ENCODE measurements at places on chromosomes 12 and 14.

DNA sequence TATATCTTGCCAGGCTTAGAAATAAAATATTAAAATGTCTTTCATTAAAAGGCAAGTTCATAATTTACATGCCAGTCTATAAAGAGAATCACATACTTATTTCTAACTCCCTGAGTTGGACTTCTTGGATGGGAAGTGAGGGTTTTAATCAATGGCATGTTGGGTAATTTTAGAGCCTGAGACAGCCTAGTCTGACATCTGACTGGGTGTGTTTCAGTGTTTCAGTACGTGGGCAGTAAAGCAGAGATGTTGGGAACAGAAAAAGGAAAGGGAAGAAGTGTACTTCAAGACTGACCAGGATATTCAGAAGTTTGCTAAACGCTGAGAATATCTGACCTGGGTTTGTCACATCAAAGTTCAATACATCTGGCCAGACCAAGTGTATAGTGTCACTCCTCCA lies 171.8 kb downstream of the BTG1 start:
- DNase-seq: no peak

DNA sequence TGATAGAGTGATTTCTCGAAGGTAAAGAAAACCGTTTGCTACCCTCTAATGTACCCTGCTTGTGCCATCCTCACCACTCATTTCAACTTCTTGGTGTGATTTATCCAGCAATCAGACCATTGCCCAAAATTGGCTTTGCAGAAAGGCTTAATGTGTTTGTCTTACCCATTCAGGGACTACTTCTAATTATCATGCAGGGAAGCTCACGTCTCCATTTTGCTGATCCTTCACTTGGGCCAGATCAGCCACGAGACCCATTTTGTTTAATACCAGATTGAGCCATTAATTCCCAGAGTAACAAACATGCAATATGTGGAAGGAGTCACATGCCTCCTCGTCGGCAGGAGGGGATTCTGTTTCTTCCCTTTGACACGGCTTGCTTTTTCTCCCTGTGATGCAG lies 51.1 kb upstream of the CRY1 start:
- DNase-seq: no peak

DNA sequence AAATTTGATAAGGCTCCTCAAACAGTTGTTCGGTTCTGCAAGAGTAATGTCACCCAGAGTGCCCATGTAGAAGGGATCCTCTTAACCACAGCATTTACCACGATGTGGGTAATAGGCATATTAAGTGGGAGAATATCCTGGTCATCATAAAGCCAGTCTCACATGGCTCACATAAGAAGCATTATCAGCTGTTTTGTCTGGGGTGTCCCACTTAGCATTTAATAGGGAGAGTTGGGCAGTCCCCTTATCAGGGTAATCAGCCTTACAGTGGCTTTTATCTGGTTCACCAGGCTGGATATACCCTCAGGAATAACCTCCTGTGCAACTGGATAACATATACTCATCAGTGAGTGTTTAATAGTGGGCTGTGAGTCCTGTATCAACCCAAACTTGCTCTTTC lies 12.9 kb upstream of the TMEM263 start:
- DNase-seq: no peak

DNA sequence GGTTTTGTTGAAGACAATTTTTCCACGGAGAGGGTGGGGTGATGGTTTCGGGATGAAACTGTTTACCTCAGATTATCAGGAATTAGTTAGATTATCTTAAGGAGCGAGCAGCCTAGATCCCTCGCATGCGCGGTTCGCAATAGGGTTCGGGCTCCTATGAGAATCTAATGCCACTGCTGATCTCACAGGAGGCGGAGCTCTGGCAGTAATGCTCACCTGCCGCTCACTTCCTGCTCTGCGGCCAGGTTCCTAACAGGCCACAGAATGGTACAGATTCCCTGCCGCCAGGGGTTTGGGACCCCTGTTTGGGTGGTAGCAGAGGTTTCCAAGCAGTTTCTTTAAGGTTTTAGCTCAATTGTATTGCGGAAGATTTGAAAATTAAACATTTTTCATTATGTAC lies 439.8 kb upstream of the OR4E1 start:
- DNase-seq: no peak

DNA sequence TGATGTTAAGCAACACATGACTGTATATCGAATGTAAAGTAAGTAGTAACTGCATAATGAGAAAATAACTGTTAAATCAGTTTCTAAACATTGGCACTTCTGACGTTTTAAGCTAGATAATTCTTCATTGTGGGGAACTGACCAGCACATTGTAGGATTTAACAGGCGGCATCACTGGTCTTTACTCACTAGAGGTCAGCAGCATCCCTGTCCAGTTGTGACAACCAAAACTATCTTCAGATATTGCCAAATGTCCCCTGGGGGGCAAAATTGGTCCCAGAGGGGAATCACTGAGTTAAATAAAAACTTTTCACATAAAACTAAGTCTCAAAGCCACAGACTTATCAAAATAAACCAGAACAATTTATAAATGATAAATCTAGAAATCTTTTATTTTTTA lies 65.3 kb downstream of the BLTP3B start:
- no peak for DNase-seq

DNA sequence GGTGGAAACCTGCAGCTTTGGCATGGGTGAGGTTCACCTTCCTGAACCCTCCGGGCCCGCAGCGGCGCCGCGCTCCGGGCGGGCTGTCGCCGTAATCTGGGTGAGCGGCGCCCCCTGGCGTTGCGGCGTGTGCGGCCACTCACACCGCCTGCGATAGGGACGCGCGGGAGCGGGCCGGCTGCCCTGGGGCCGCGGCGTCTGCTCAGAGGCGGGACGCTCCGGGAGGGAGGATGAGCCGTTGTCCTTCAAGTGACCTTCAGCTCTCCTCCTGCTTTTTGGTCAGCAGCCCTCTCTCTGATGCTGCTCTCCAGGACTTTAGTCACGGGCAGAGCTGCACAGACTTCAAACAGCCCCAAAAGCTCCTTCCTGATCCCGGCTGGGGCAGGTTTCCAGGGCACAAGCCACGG lies 211.7 kb upstream of the FKBP4 start:
- peak; percentile 84 for DNase-seq

DNA sequence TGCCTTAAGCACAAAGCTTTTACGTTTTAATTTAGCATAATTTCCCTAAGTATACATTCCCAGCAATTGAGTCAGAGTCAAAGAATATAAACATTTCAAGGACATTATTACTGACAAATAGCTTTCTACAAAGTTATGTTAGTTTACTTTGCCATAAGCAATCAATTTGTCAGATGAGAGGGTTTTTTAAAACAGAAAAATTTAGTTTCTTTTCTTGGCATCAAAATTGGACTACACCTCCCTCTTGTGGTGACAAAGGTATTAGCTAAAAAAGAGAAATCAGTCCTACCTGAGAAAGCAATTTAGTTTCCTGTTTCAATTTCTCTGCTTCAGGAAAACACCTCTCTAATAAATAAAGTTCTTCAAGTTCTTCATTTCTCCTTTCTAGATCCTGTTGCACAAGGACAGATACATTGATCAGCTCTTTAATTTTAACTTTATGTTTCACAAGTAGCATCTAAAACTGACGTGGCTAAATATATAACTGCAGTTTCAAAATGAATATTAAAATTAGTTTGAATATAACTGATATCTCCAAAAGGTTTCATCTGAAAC lies 39.9 kb downstream of the DNAI7 start:
- DNase-seq: no peak

DNA sequence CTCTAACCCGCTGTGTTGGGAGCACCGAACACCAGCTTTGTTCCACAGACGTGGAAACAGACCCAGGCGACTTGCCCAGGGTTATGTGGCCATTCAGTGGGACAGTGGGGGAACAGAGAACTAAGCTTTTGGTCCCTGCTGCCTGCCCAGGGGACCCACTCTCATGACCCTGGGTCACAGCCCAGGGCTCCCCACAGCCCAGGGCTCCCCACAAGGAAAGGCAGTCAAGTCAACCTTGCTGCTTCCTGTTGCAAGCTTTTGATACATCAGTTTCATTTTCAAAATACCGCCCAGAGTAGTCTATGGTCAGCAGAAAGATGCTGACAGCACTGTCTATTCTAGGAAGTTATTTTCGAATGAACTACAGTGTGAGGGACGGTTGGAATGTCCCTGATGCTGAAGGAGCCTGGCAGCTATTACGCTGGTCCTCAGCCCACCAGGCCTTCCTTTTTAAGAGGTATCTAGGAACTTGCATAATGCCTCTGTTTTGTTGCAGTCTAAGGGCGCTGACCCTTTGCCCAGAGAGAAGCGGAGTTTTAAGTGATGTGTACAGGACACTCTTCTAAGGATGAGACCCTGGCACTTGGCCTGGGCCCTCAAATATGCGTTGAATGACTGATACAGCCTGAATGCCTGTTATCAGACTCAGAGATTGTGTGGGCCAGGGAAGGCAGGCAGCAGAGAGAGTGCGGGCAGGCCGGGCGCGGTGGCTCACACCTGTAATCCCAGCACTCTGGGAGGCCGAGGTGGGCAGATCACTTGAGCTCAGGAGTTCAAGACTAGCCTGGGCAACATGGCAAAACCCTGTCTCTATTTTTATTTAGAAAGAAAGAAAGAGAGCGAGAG lies 12.6 kb upstream of the TTC7B start:
- no peak for DNase-seq

DNA sequence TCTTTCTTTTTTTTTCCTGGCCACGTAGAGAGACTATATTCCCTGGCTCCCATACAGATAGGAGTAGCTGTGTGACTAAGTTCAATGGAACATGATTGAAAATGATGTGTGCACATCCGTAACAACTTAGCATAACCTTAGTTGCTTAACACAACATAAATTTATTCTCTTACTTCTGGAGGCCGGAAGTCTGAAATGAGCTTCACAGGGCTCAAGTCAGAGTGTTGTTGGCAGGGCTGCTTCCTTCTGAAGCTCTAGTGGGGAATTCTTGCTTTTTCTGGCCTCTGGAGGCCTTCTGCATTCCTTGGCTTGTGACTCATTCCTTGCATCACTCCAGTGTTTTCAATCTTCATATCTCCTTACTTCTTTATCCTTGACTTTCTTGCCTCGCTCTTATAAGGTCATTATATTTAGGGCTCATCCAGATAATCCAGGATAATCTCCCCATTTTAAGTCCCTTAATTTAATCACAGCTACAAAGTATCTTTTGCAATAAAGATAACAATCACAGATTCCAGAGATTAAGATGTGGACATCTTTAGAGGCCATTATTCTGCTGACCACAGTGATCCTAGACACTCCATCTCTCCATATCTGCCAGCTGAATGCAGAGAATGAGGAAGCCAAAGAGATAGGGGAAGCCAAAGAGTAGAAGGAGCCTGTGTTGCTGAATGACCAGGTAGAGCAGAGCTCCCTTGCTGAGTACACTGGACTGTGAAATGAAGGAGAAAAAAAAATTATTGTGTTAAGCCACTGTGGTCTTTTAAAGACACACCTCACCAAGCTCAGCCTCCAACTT lies 21.0 kb upstream of the SNX6 start:
- DNase-seq: peak; percentile 62

DNA sequence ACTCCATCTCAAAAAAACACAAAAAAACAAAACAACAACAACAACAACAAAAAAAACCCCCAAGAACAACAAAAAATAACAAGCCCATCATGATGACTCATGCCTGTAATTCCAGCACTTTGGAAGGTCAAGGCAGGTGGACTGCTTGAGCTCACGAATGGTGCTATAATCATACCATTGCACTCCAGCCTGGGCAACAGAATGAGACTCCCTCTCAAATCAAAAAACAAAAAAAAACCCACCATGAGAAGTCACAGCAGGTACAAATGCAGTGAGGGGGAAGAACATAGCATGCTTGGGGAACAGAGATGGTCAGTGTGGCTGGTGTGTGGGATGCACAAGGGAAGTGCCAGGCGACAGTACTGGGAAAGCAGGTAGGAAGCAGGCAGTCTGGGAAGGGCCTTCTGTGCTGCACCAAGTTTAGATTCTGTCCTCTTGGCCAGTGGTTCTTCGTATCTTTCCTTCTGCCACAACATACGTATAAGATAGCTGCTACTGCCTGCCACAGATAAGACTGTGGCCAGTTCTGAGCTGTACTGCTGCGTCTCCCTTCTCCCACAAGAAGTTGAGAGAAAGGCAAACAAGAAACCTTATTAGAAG lies 28.0 kb downstream of the ATG14 start:
- DNase-seq: no peak

DNA sequence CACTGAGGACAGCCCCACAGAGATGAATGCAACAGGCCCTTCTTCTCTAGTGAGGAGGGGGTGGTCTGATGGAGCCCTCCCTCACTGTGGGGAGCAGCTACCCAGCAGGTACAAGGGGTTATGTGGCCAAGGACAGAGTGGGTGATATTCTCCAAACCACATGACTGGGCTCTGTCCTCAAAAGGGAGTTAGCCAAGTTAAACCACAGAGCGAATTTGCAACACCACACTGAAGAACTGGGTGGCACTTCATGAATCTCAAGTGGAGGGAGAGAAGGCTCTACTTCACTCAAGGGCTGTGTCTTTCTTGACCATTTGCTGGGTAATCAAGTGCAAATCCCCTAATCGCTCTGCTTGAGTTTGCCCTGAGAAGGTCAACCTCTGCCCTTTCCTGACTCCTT lies 12.5 kb downstream of the GPR68 start:
- no peak for DNase-seq

- DNase-seq: no peak
Observed at GRCh38 chr12:112188130-112188830, 62.9 kb downstream of the TRAFD1 start.

- no peak for DNase-seq
Observed at GRCh38 chr14:54440037-54440436, 1.1 kb downstream of the CNIH1 start.

DNA sequence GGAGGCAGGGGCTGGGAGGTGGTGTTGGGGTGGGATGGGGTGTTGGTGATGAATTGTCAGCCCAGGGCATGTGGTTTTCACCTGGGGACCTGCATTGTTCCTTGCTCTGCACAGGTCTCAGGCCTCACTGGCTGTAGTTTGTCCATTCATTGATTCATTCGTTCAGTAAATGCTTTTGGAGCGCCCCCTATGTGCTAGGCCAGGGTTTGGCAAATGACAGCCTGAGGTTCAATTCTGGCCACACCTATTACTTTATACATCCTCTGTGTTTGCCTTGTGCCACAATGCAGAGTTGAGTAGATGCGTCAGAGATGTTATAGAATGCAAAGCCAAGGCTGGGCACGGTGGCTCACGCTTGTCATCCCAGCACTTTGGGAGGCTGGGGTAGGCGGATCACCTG lies 4.7 kb downstream of the ADCK1 start:
- DNase-seq: peak; percentile 58

DNA sequence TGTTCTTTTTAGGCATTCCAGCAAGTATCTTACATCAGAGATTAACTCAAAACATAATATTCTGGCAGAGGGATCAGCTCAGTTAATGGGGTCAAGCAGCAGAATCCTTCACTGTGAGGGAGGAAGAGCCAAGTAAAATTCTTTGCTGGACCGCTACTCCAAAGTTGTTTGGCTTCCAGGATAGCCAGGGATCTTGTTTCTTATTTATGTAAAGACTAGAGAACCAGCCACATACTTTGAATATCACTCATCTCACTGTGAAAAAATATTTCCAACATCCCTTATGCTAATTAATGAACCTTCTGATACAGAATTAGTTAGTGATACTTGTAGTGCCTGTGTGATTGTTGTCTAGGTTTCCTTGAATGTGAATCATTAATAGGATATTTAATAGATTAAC lies 94.2 kb downstream of the PLEKHA5 start:
- no peak for DNase-seq

- DNase-seq: no peak
Observed at GRCh38 chr14:69137843-69138535, 14.9 kb downstream of the DCAF5 start.

- no peak for DNase-seq
Observed at GRCh38 chr14:35696119-35696518, 113.0 kb downstream of the RALGAPA1 start.

- DNase-seq: peak; percentile 46
Observed at GRCh38 chr12:90305379-90305778, 596.7 kb upstream of the ATP2B1 start.

GRCh38 chr12:2640709-2641108 lies 154.1 kb upstream of the FKBP4 start:
- peak; percentile 78 for DNase-seq

GRCh38 chr12:110546339-110546738 lies 36.8 kb downstream of the PPTC7 start:
- no peak for DNase-seq

Data from ELF-1 (cell line).